ENCODE measurements at places on chromosomes 5 and 9.

- DNase-seq, result no peak
Observed at GRCh38 chr9:125593581-125594222, 113.3 kb downstream of the MAPKAP1 start.

DNA sequence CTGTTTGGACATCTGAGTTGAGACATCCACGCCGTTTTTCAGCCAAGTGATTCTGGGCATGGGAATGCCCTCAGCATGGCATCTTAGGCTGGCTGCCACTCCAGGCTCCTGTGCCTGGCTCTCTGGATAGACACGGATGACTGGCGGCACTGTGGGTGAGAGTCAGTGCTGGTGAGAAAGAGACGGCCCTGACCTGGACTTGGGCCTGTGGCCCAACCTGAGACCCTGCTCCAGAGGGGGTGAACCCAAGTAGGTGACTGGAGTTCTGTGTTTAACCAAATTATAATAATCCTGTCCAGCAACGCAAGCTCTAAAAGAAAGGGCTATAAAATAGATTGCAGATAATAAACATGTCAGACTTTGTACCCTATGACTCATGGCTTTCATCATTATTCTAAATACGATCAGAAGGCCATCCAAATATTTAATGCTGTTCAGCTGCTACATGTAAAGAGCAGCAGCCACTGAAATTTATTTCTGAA lies 173.9 kb downstream of the HSPA4 start:
- DNase-seq, result no peak

DNA sequence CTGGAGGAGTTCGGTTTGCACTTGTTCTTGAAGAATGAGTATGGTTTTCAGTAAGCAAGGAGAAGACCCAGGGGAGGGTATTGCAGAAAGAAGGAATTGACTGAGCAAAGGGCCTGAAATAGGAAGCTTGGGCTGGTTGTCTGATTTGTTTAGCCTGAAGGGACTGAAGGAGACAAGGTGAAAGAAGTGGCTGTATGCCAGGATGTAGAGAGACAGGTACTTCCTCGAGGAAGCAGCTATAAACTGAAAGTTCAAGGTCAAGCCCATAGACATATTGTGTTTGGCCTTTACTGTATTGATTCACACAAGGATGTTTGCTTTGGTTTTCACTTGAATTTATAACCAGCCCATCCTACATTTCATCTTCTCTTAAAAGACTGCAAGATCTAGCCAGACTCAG lies 183.1 kb downstream of the PALM2AKAP2 start:
- no peak for DNase-seq

GRCh38 chr5:2149195-2149539 lies 266.4 kb upstream of the IRX4 start:
- DNase-seq, result no peak

- no peak for DNase-seq
Observed at GRCh38 chr9:4837261-4838188, 44.8 kb downstream of the RCL1 start.

GRCh38 chr5:42715785-42716184 lies 40.8 kb upstream of the CCDC152 start:
- no peak for DNase-seq

DNA sequence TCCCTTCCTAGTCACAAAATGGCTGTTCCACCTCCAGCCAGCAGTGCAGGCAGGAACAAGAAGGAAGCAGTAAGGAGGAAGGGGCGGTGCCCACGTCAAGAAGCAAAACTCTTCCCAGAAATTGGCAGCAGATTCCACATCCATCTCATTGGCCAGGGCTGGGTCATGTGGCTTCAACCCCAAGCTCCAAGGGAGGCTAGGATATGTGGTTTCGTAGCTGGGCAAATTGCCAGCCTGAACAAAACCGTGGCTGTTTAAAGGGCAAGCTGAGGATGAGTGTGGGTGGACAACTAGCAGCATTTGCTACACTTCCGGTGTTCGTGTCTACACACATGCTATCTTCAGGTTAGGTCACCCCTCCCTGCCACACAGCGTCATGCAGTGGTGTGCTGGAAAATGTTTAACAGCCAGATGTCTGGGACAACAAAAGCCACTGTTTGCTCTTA lies 92.1 kb upstream of the MAP1B start:
- no peak for DNase-seq

GRCh38 chr9:6902423-6902822 lies 144.7 kb downstream of the KDM4C start:
- no peak for DNase-seq

DNA sequence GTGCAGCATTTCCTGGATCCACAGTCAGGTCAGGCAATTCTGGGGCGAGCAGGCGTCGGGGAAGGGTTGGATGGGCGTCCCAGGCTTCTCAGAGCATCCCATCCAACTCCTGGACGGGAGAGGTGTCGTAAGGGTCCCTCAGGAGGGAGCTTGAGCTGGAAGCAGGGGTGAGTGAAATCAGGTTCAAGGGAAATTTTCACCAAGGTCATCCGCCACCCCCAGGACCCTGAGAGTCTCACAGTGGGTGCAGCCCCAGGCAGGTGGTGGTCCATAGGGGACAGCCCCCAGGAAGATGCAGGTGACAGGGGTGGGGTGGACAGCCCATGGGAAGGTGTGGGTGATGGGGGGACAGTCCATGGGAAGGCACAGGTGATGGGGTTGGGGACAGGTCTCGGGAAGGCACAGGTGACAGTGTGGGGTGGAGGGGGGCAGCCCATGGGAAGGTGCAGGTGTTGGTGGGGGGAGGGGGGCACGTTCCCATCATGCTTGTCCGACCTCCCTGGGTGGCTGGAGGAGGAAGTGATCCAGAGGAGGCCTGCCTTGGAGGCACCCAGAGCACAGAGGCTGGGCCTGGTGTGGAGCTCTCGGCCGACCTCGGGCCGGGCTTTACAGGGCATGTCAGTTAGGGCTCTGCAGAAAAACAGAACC lies 48.9 kb downstream of the AHRR start:
- DNase-seq, result no peak
